ENCODE measurements at places on chromosomes 1 and 21.

DNA sequence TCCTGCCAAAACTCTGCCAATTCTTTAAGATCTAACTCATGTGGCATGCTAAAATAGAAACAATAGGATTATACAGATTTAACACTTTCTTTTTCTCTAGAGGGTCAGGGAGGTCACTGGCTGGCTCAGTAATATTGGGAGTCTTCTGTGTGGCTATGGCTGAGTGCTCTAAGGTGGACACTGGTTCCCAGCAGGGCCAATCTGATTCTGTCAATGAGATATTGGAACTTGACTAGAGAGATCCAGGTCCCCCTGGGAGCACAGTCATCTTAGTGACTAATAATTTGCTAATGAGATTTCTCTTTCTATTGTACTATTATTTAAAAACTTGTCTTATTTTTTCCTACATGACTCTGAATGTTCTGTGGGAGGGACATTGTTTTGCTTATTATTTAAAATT lies 69.1 kb upstream of the ZP4 start:
- no peak for DNase-seq

DNA sequence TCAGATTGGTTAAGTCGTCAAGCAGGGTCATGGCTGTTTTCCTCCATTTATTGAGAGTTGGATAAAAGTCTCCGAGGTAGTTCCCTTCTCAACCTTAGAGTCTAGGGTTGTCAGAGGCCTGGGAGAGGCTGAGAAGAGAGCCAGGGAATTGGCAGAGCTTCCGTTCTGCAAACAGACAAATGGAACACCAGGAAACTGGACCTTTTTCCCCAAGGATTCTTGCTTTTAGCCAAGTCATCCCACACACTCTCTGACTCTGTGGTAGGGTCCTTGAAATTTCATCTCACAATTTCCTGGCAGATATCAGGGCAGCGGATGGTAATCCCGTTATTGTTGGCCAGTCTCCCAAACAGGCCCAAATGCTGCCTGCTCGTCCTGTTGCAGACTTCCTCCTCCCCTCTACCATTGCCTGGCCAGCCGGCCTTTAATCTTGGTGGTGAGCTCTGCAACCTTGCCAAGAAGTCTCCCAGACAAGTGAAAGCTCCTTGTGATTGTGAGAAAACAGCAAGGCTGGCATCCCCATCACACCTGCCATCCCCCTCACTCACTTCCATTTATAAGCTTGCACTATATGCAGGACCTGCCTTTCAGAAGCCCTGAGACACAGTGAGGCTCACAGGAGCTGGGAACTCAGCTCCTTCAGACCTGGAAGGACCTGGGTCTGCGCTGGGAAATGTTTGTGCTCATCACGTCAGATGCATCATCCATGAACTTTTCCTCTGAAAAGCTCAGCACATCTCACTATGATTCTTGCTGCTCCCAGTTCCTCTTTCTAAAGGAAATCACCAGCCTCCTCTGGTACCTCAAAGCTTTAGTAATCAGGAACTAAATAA lies 13.7 kb upstream of the SRP9 start:
- DNase-seq, result no peak

GRCh38 chr1:69076631-69077030 lies 491.1 kb upstream of the LRRC7 start:
- no peak for DNase-seq

GRCh38 chr1:93506126-93506525 lies 58.2 kb downstream of the FNBP1L start:
- no peak for DNase-seq

DNA sequence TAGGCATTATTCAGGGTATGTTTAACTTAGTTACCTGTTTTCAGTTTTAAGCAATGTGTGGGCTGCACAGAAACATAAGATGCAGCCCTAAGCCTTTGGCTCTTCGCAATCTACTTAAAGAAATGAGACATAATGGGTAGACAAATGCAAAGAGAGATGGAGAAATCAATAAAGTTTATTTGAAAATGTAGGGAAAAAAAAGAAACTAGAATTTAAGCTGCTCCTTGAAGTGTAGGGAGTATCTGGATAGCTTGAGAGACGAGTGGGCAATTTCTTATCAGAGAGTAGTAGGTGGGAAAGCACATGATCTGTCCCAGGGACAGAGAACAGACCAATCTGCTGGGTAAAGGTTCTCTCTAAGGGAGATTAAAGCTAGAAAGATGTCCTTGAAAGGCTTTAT lies 8.9 kb downstream of the WNT2B start:
- no peak for DNase-seq

DNA sequence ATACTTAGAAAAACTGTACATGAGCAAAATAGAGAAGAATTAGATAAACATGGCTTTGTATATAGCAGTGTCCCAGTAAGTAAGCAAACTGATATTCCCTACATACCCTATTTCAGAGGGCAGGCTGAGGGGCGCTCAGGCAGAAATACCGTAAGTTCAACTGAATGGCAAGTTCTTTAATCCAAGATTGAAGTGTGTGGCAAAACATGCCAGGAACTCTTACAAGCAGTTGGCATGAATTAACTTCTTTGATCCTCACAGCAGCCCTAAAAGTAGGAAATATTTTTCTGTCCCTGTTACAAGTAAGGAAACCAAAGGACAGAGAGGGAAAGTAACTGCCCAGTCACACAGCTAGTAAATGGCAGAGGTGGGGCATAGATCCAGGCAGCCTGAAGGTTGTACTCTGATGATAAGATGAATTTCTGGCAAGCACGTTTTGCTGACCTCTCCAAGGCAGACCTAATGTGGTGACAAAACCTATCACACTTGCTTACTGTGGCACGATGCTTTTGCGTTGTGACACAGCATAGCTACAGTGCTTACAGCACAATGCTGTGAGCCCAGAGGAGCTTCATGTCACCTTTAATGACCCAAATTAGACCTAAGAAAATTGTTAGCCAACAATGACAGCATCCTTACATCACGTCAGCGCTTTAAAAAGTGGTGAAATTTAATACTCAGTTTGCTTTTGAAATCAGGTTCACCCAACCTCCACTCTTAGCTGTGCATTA lies 35.0 kb upstream of the THEM4 start:
- DNase-seq, result no peak

DNA sequence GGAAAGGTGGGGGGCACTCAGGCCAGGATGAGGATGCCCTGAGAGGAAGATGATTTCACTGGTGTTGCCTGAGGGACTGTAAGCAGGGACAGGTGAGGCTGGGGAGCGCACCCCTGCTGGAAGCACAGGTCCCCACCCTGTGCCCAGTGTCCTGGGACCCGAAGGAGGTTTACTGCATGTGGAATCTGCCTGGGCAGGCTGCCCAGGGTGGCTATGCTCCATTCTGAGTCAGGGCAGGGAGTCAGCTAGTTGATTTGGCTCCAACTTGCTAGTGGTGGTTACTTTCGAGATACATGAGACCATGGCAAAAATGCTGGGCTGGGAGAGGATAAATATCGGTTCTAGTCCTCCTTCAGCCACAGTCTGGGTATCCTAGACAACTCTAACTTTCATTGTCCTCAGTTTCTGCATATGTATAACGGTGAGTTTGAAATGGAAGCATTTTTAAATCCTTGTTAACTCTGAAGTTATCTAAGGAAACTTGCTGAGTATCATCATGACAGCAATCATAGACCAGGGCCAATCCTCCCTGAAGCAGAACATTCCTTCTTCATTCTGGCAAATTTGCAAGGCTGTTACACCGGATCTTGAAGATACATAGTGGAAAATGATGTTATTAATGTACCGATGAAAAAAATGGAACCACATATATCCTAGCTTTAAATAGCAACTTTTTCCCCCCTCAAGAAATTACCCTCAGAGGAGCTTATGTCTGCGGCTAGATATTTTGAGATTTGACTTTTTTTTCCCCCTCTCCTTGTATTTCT lies 7.7 kb downstream of the TLR5 start:
- DNase-seq, result no peak

GRCh38 chr1:211009944-211010343 lies 124.0 kb downstream of the KCNH1 start:
- DNase-seq, result no peak

DNA sequence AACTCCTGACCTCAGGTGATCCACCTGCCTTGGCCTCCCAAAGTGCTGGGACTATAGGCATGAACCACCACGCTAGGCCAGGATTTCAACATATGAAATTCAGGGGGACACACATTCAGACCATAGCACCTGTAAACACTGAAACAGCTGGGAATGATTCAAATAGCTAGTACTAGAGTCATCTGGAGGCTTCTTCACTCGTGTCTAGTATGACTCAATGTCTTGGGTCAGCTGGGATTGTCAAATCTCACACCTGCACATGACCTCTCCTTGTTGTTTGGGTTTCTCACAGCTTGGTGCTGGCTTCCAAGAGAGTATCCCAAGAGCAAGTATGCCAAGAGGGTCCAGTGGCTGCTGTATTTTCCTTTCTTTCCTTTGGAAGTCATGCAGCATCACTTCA lies 75.1 kb downstream of the PGM1 start:
- DNase-seq, result no peak

- no peak for DNase-seq
Measured at GRCh38 chr21:45327441-45328197, 39.9 kb upstream of the POFUT2 start.
